ENCODE measurements at places on chromosomes 2 and 18.

- DNase-seq, result no peak
Measured at GRCh38 chr2:152134488-152135280, 35.8 kb upstream of the CACNB4 start.

DNA sequence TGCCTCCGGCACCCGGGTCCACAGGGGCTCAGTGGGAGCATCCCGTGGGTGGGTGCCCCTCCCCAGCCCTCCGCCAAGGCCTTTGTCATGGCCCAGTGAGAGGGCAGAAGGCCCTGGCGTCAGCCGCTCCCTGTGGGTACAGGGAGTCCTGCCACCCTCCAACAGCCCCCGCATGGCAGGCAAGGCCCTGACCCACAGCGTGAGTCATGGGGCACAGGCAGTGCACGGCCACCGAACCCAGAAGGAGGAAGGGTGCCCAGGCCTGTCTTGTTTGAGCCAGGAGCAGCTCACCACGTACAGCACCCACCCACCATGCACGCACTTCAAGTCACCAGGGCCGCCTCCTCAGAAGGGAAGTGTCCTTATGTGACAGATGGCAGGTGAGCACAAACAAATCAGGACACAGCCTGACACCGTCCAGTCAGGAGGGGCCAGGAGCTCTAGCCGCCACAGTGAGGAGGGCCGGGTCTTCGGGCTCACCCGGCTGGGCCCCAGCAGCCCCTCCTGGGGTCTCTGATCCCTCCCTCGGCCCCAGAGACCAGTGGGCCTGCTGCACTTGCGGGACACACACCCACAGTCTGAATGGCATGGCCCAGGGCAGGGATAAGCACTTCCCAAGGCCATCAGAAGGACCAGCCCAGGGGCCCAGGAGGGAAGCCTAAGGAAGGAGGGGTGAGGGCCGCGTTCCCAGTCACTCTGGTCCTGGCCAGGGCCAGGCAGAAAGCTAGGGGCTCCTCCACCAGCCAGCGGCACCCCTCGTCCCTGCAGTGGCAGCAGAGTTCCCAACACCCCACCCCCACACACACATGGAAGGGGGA is 25.8 kb downstream of the BIN1 start:
- peak; percentile 61 for DNase-seq

GRCh38 chr2:219060821-219061791 is at the start of gene IHH:
Gene IHH (minus strand): TSS chr2:219060921. CDS start chr2:219060467, 454 bp downstream.
- no peak for DNase-seq

GRCh38 chr2:172968061-172968469 is 107.6 kb upstream of the MAP3K20 start:
- no peak for DNase-seq

DNA sequence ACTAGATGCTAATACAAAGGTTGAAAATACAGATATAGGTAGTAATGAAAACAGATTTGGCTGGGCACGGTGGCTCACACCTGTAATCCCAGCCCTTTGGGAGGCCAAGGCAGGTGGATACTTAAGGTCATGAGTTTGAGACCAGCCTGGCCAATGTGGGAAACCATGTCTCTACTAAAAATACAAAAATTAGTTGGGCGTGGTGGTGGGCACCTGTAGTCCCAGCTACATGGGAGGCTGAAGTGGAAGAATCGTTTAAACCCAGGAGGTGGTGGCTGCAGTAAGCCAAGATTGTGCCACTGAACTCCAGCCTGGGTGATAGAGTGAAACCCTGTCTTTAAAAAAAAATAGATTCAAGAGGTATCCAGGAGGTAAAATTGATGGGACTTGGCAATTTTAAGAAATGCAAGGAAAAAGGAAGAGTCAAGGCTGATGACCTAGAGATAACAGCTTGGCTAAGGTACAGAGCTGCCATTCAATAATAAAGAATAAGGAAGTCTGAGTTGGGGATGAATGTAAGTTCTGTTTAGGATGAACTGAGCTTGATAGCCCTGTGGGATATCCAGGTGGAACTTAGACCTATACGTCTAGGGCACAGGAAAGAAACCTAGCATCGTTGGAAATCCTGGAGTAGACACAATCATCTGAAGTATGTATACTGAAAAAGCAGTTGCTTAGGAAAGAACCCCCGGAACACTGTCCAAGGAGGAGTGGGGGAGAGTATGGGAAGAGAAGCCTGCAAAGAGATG is 9.1 kb downstream of the MAT2A start:
- no peak for DNase-seq

- DNase-seq, result no peak
Measured at GRCh38 chr2:234164493-234165413, 114.3 kb downstream of the SPP2 start.

DNA sequence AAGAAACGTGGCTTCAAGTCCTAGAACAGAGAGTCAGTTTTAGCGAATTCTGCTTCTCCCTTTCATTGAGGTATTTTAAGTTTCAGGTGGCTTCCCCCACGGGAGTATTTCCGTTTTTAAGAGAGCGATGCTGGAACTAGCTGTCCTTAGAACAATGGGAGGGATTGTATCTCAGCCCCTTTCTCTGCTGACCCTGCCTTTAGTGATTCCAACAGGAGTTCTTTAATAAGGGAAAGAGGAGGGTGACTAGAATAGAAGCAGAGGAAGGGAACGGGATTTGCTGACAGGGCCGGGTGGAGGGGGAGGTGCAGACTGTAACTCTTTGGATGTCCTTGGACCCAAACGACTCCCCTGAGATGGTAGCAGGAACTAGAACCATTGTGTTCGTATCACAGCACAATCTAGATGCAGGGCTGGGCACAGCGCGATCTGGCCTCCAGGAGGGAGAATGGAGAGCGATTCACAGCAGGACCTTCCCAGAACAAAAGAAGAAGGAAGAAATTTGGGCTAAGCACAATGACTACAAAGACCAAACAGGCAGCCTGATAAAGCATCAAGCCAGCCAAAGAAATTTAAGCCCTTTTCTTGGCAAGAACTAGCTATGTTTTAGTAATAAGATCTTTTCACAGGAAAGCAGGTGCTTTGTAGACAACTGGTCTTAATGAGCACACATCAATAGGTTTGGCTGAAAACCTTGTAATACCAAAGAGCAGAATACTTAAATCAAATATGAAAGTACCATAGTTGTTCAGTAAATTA is 15.8 kb upstream of the RTTN start:
- DNase-seq, result no peak

Data from thymus (tissue), 14 donors.